ENCODE measurements at places on chromosomes 1 and 21. TPM values are rescaled to one million over a fixed set of nuclear protein-coding genes. Genes with fewer than 3 reads are reported as not detected.

IVL gene
- total RNA-seq, result 169 TPM

UBIAD1 gene
- total RNA-seq, result 8.6 TPM

IL24 gene
- 1.5 TPM for total RNA-seq

TNFRSF9 gene
- total RNA-seq, result not detected

LEFTY2 gene
- 2.7 TPM for total RNA-seq

OR2T11 gene
- total RNA-seq, result not detected

IQCC gene
- not detected for total RNA-seq

ODR4 gene
- 9.3 TPM for total RNA-seq

- no peaks in the 10 kb centered on the region for H3K27me3 ChIP-seq
- no peaks in the 10 kb centered on the region for H3K4me1 ChIP-seq
- H3K27ac ChIP-seq, result no peak overlapping the region
- no peaks in the 10 kb centered on the region for H3K36me3 ChIP-seq
- no peak overlapping the region for H3K4me3 ChIP-seq
Observed at GRCh38 chr1:153386500-153386901, 4.4 kb downstream of the S100A8 start.

- peaks cover 18% of the 10 kb centered on the region for H3K4me1 ChIP-seq
- H3K4me3 ChIP-seq, result no peak overlapping the region
- no peak overlapping the region for H3K27ac ChIP-seq
- no peaks in the 10 kb centered on the region for H3K36me3 ChIP-seq
- DNase-seq, result no peak
Observed at GRCh38 chr1:24199291-24199900, 12.3 kb upstream of the IFNLR1 start.

DNA sequence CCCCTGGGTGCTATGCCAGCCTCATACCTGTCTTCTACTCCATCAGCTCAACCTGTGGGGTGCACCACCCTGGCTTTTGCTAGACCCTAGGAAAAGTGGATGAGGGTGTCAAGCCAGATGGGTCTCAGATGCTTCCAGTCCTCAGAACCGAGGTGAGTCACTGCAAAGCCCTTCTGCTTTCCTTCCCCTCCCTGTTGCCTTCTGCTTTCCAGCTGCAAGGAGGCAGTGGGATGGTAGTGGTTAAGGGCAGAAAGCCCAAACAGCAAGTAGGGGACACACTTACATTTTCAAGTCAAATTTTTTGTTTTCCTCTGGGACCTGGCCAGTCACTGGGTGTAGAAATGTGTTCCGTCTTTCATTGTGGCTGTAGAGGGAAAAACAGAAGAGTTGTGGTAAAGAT lies 60.7 kb upstream of the GOLT1A start:
- H3K4me1 ChIP-seq, result peaks cover 7% of the 10 kb centered on the region
- H3K36me3 ChIP-seq, result no peaks in the 10 kb centered on the region
- no peak for DNase-seq
- H3K4me3 ChIP-seq, result no peak overlapping the region
- H3K27me3 ChIP-seq, result no peaks in the 10 kb centered on the region

GRCh38 chr1:244970236-244970743 lies 105.9 kb upstream of the HNRNPU start:
- no peaks in the 10 kb centered on the region for H3K36me3 ChIP-seq
- no peaks in the 10 kb centered on the region for H3K27me3 ChIP-seq
- H3K4me1 ChIP-seq, result peaks cover 23% of the 10 kb centered on the region
- H3K4me3 ChIP-seq, result peak overlapping the region; percentile 83

DNA sequence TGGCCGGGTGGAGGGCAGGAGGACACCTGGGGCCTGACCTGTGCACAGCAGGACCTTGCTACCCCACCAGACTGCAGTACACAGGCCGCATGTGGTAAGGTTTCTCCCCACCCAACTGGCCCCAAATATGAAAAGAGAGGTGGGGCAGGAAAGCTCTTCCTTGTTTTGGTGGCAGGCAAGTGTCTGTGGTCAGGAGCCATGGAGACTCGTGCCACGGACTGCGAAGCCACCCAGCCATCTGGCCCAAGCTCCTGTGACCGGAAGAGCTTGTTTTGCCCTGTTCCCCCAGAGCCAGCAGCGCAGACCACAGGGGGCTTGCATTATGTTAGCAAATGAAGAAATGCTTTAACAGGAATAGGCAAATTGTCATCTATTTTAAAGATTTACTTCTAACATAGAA lies 54.9 kb downstream of the OLIG1 start:
- H3K4me3 ChIP-seq, result no peak overlapping the region
- H3K27ac ChIP-seq, result no peak overlapping the region
- H3K4me1 ChIP-seq, result no peaks in the 10 kb centered on the region
- no peaks in the 10 kb centered on the region for H3K27me3 ChIP-seq

DNA sequence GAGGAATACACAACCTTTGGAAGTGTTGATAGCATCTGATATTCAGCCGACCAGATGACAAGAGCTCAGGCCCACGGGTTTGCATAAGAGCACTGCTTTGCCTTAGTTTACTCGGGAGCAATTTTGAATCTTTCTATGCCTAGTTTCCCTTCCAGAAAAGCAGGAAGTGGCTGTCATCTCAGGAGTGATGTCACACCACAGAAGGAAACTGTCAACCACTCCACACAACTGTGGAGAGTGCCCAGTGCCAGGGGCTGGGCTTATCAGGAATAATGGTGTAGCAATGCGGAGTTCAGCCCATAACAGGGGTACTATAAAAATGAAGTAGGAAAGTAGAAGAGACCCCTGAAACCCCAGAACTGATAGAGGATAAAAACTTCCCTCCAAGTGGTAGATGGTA lies 28.4 kb downstream of the NTPCR start:
- no peak overlapping the region for H3K27ac ChIP-seq
- no peaks in the 10 kb centered on the region for H3K36me3 ChIP-seq
- no peak for DNase-seq

DNA sequence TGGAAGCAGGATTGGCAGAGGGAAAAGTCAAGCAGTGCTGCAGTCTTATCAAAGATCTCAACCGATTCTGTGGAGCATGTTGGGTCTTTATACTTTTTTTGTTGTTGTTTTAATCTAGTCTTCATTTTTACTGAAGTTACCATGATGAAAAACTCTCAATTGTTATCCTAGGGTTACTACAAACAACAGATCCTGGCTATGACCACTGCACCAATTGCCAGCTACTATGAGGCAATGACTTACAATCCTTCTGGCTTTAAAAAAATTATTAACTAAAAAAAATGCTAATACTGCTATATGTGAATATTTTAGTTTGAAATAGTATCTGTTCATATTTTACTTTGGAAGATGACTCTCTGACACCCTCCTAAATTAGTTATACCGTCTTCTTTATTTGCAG lies 145.9 kb downstream of the CNIH3 start:
- no peak for DNase-seq
- H3K27ac ChIP-seq, result no peak overlapping the region
- no peak overlapping the region for H3K4me3 ChIP-seq
- no peaks in the 10 kb centered on the region for H3K4me1 ChIP-seq
- H3K27me3 ChIP-seq, result no peaks in the 10 kb centered on the region

GRCh38 chr1:32612189-32612881 lies 38.0 kb downstream of the ZBTB8OS start:
- H3K27me3 ChIP-seq, result no peaks in the 10 kb centered on the region
- no peak for DNase-seq
- H3K36me3 ChIP-seq, result no peaks in the 10 kb centered on the region
- H3K4me3 ChIP-seq, result peak overlapping the region; percentile 41

DNA sequence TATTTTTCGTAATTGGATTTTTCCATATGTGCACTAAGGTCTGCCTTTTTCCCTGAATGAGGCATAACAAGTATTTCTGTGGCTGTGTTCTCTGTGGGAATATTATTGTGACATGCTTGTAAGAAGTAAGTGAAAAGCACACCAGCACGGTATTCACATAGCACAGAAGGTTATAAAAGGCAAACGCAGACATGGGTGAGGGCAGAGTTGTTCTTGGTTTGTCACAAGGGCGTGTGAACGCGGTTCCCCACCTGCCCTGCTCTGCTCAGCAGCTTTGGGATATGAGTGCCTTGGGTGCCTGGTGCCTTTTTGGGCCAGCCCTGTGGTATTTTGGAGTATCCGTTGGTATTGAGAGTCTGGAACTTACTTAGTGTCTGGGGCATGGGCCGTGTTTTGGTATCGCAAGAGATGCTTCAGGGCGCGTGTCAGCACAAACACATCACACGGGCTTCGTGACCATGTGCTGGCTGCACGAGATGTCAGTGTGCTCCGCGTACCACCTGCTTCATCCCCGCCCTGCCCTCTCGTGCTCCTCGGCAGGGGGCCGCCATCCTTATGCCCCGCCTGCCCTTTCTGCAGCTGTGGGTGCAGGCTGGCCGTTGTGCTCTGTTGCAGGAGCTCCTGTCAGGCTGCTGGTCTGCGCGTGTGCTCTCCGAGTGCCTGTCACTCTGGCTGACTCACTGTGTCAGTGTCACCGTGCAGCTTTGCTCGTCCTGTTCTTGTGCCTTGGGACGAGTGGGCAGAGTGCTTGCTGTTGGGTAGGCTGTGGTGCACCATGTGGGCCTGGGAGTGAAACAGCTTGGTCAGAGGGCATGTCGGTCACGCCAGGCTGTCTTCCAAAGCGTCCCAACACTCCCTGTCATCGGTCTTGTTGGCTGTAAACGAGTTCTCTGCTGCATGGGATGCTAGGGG lies 15.0 kb downstream of the SKI start:
- no peak overlapping the region for H3K4me3 ChIP-seq
- peaks cover 94% of the 10 kb centered on the region for H3K4me1 ChIP-seq
- no peak overlapping the region for H3K27ac ChIP-seq
- peaks cover 5% of the 10 kb centered on the region for H3K36me3 ChIP-seq
- no peak for DNase-seq

DNA sequence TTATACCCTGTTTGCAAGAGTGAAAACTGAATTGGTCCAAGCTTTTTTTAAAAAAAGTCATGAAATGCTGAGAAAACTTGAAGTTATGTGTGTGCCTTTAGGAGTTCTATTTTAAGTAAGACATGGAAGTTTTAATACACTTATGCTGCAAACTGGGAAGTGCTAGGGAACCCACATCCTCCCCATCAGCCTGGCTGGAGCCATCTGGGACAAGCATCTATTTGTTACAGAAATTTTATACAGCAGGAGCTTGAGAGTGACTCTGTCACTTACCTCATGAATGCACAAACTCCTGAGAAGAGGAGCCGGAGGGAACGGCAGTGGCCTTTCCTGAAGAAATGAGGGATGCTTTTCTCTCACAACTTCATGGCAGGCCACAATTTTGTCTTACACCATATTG lies 78.2 kb upstream of the SLC44A3 start:
- H3K4me1 ChIP-seq, result peaks cover 22% of the 10 kb centered on the region
- no peaks in the 10 kb centered on the region for H3K27me3 ChIP-seq
- H3K27ac ChIP-seq, result no peak overlapping the region
- no peak overlapping the region for H3K4me3 ChIP-seq
- H3K36me3 ChIP-seq, result no peaks in the 10 kb centered on the region

- no peak overlapping the region for H3K27ac ChIP-seq
- H3K36me3 ChIP-seq, result no peaks in the 10 kb centered on the region
- no peaks in the 10 kb centered on the region for H3K27me3 ChIP-seq
- DNase-seq, result no peak
- H3K4me1 ChIP-seq, result peaks cover 31% of the 10 kb centered on the region
Observed at GRCh38 chr1:226884116-226884625, 13.8 kb downstream of the PSEN2 start.

DNA sequence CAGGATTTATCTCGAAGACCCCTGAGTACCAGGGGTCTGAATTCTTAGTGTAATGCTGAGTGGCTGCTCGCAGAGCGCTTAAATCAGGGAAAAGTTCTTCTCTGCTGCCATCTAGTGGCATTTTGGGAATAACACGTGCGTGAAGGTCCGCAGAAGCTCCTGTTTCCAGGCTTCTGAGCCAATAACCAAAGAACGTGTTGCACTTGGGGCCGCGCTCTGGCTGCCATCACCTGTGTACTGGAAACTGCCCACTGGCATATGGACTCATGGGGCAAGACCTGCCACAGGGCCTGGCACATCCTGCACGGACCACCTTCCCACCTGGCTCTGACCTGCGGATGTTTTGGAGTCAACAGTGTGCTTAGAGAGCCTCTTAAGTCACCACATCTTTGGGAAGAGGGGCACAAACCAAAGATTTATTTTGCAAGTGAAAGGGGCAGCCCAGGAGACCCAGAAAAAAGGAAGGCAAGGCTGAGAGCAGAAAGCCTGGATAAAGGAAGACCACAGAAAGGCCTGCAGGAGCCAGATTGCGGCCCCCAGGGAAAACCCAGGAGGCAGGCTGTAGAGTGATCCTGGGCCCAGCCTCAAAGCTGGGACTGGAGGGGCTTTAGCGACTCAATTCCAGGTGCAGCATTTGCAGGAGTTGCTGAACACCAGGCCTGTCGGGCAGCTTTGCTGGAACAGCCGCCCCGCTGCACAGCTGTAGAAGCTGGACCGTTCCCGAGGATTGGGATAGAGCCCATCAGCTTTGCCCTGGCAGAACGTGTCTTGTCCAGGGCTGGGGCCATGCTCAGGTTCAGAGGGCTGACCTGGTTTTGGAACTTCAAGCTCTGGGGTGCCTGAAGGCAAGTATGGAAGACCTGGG lies 13.0 kb downstream of the CHIT1 start:
- no peak overlapping the region for H3K27ac ChIP-seq
- no peak overlapping the region for H3K4me3 ChIP-seq
- no peaks in the 10 kb centered on the region for H3K36me3 ChIP-seq

GRCh38 chr21:39082656-39083376 lies 100.4 kb downstream of the PSMG1 start:
- peak overlapping the region; percentile 28 for H3K27ac ChIP-seq
- H3K4me3 ChIP-seq, result no peak overlapping the region
- no peak for DNase-seq
- no peaks in the 10 kb centered on the region for H3K36me3 ChIP-seq
- H3K27me3 ChIP-seq, result no peaks in the 10 kb centered on the region

DNA sequence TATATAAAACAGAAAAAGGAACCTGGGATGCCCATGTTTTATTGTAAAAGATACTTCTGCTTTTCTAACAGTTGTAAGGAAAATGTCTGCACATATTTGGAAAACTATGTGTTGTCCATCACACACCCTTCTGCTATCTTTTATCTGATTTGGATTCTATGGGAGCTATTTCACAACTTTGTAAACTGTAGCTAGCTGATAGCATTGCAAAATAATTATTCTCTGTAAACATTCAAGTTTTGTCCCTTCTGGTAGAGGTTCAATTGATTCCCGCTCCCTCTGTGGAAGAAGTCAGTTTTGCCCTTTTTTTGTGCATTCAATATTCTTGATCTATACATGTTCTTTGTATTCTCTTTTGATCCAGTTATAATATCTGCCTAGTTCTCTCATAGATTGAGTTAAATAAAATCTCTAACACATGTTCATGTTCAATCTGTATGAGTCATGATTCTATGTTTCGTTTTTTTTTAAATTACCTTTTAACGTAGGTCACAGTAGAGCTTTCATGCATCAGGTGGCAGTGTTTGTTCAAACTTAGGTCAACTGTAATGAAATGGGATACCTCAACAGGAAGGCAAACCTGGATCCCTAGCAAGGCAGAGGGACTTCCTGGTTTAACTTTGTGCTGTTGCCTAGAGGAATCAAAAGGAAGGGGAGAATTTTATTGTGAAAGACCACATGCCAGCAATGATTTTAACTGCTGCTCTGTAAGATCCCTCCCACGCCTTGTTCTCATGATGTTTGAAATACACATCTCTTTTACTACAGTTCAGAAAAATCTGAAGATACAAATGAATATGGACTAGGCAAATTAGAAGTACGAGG lies 26.0 kb upstream of the BCL9 start:
- peaks cover 23% of the 10 kb centered on the region for H3K4me1 ChIP-seq
- peak overlapping the region; percentile 72 for H3K27ac ChIP-seq
- H3K27me3 ChIP-seq, result no peaks in the 10 kb centered on the region
- no peaks in the 10 kb centered on the region for H3K36me3 ChIP-seq
- H3K4me3 ChIP-seq, result no peak overlapping the region
- no peak for DNase-seq
